IMR-90 (cell line): ENCODE measurements at places on chromosomes 6 and 20.

DNA sequence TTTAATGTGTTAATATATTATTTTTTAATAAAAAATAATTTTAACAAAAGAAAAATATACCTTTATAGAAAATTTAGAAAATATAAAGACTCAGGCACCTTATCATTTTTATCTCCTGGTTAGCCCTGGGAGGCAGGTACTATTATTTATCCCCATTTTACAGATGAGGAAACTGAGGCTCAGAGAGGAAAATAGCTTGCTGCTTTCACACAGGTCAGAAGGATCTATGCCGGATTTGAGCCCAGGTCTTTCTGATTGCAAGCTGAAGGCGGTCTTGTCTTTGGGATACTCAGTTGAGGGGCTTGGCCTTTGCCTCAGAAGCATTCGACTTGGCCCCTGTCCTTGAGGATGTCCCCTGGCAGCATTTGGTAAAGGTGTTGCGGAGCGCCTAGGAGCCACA is 11.5 kb upstream of the OSER1 start:
- DNase-seq, result no peak

DNA sequence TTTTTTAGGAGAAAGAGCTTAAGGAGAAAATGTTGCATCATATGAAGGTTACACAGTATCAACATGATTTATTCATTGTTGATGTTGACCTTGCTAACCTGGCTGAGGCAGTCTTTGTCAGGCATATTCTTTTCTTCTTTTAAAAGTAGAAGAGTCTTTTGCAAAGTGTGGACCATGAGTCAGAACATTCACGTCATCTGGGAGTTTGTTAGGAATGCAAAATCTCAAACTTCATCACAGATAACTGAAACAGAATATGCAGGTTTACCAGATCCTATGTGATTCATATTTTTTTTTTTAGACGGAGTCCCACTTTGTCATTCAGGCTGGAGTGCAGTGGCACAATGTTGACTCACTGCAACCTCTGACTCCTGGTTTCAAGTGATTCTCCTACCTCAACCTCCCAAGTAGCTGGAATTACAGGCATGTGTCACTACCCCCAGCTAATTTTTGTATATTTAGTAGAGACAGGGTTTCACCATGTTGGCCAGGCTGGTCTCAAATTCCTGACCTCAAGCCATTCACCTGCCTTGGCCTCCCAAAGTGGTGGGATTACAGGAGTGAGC is 530.4 kb upstream of the BTBD3 start:
- DNase-seq, result peak; percentile 99

DNA sequence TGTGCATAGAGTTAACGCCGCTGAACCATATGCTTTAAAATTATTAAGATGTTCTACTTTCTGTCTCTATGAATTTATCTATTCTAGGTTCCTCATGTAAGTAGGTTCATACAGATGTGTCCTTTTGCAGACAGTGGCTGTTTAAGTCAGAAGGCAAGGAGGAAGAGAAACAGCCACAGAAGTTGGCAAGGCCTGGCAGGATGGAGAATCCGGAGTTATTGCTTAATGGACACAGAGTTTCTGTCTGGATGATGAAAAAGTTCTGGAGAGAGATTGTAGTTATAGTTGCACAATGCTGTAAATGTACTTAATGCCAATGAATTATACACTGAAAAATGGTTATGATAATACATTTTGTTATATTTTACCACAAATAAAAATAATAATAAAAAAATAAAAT is 283.6 kb upstream of the CNR1 start:
- DNase-seq, result no peak

GRCh38 chr20:52895701-52896100 is 76.5 kb upstream of the TSHZ2 start:
- DNase-seq, result no peak
